Lung (tissue), 17 donors: ENCODE measurements at places on chromosomes 3 and 15. TPM values are rescaled to one million over a fixed set of nuclear protein-coding genes. Genes with fewer than 3 reads are reported as not detected.

The KNG1 gene
- total RNA-seq = 0.15 TPM

The GRM7 gene
- 1.3 TPM for total RNA-seq

DNA sequence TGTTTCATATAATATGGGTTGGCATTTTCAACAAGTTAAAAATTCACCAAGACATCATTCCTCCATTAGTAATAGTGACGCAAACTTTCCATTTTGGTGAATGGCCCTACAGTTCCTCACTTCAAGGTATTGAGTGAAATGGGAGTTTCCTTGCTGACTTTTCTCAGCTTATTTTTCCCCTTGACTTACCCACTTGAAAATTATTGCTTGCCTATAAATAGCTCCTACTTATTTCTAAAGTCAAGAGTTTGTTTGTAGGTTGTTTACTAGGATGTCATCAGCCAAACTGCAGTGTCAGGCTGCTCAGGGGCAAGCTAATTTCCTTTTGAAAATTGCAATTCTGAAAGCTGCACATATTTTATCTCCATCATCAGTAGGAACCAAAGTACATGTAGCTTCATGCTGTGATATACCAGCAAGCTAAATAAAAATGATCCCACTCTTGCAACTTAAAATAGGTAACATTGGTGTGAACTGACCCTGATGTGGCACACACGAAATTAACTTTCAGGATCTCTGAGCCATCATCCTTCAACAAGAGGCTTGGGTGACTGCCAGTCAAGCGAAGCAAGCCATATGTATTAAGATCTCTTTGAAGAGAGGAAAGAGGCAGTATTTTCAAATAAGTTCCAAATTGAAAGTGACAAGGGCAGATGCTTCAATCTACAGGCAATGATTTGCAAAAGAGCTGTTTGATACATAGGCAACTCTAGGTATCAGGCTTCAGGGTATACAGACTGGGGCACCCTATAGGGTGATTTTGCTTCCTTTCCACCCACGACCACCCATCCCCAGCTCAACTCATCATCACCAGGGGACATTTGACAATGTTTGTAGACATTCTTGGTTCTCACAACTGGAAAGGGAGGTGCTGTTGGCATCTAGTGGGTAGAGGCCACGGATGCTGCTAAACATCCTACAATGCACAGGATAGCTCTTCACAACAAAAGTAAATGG lies 66.8 kb upstream of the RASGRP1 start:
- no peak for DNase-seq

The ACVR2B gene
- 16.0 TPM for total RNA-seq

DNA sequence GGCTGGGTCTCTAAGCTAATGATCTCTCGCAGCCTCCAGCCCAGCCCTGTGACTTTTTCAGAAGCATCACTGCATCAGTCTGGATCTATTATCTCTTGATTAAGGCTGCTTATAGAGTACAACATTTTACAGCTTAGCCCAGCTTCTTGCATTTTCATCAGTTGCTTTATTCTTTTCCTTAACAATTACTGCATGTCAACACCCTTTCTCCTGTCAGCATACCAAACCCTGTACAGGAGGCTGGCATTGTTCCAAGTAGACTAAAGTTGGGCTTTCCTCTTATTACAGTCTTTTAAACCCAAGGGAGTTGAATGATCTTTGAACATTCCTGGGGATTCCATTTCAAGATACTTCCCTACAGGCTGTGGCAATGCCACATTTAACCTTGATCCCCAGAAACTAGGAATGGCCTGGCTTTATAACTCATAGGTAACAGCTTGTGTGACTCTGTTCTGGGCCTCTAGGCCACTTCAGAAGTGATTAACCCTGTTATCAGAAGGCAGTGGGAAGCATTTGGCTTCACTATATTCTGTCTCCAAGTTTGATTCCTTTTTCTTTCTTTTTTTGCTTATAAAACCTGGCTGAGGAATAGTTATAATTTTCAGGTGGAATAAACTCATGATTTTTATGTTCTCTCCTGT lies 182.9 kb downstream of the KCNMB2 start:
- DNase-seq = peak; percentile 28

DNA sequence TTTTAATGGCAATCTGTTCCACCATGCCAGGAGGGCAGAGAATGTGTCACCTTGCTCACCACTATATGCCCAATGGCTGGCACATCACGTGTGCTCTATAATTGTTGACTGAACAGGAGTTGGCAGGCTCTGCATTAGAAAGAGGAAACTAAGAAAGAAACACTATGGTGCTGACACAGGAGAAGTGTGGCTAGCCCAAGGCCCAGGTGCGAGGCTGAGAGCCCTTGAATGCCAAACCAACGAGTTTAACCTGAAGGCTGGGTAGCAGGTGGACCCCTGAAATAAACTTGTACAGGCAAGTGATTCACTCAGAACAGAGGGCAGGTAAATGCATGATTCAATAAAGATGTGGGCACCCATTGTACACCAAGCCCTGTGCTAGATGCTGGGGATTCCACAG lies 2.4 kb downstream of the CHCHD4 start:
- no peak for DNase-seq

The KLHL40 gene
- not detected for total RNA-seq

The TM6SF1 gene
- total RNA-seq = 15.8 TPM

The CATSPER2 gene
- 5.6 TPM for total RNA-seq

The ASB14 gene
- total RNA-seq = 0.74 TPM

DNA sequence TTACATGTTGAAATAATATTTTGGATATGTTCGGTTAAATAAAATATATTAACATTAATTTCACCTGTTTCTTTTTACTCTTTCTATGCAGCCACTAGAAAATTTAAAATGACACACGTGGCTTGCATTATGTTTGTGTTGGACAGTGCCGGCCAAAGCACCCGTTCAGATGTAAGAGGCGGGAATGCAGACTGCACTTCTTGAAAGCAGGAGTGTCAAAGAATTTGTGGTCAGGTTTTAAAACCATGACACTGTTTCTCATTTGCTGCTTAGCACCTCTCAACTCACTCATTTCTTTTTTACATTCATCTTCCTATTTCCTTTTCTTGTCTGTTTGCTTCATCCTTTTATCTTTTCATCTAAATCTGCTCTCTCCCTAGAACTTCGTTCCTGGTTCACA lies 35.3 kb upstream of the MINAR1 start:
- DNase-seq = no peak

The MCF2L2 gene
- total RNA-seq = 1.5 TPM

DNA sequence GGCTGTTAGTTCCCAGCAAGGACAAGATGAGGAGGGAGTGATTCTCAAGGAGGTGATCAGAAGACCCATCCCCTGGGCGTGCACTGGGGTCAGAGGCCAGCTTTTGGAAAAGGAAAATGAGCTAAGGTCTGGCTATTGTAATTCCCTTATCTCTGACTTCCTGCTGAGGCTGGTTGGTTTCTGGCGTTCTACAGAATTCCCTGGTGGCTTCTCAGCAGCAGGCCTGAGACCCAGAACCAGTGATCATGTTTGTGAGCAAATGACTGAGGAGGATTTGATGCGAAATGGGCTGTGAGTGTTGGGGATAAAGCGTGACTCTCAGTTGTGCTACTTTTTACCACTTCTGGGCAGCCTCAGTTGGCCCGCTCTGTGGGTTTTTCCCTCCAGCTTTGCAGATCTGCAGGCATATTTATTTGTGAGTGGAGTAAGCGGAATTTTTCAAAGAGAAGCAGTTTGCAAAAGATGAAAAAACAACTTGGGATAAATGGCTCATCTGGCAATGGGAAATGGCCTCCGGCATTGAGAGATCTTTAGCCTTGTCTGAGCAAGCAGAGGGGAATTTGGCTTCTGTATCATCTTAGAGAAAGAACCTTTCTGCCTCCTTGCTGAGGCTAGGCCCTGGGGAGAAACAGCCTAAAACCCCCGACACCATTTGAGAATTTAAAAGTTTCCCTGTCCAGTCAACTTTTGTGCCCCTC lies 102.7 kb downstream of the SLCO3A1 start:
- DNase-seq = no peak

DNA sequence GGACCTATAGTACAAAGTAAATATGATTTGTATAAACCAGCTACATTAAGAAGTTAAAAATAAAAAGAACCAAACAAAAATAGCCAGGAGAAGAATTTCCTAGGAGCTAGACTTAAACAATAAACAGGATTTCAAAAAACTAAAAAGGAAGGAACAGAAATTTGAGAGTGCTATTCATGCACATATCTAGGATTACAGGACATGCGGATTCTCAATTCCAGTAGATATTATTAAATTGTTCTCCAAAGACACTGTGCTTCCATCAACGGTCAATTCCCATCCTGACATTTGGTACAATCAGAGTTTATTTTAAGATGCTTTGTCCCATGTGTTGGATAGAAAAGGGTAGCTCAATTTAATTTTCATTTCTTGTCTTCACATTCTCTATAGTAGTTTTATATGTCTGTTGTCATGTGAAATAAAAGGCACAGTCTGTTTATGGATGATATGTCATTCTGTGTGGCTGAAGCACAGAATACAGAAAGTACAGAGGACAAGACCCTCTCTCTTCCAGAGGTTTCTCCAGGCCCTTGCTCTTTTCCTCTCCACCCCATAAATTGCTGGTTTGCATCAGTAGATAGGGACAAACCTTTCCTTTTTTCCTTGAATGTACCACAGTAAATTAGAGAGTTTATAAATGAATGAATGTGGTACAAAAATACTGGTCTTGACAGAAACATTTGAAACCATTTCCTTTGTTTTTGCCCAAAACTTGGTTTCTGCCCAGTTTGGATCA lies 3.5 kb downstream of the PLOD2 start:
- no peak for DNase-seq

The ARHGEF3 gene
- 40.9 TPM for total RNA-seq

- DNase-seq = no peak
These were observed 35.6 kb downstream of the DAPK2 start for GRCh38 chr15:64010719-64011118.

The C3orf20 gene
- total RNA-seq = 0.14 TPM

The GPR156 gene
- 0.67 TPM for total RNA-seq
